ENCODE measurements at places on chromosomes 13 and 19.
A peak's percentile ranks its signal among the peaks of the same experiment; 100 is the strongest.

- peak; percentile 70 for DNase-seq
Observed at GRCh38 chr13:67880916-67881315, 650.8 kb upstream of the PCDH9 start.

- DNase-seq, result peak; percentile 39
Observed at GRCh38 chr13:68168448-68168847, 938.3 kb upstream of the PCDH9 start.

- no peak for DNase-seq
Observed at GRCh38 chr13:48715977-48716376, 62.2 kb downstream of the CYSLTR2 start.

DNA sequence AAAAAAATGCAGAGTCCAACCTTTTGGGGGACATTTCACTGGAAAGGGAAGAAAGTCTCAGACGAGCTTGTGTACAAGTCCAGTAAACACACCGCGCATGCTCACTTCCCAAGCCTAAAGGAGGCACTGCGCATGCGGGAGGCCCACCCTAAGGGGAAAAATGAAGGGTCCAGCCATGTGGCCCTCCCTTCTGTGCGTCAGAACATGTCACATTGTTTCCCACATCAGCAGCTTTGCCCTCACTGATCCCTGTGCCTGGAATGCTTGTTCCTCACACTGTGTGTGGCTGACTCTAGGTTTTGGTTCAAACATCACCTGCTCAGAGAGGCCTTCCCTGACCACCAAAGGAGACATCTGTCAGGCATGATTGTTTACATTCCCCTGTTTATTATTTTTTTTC lies 4.4 kb downstream of the ELSPBP1 start:
- DNase-seq, result no peak

GRCh38 chr13:67008075-67008668 lies 222.0 kb downstream of the PCDH9 start:
- peak; percentile 3 for DNase-seq

DNA sequence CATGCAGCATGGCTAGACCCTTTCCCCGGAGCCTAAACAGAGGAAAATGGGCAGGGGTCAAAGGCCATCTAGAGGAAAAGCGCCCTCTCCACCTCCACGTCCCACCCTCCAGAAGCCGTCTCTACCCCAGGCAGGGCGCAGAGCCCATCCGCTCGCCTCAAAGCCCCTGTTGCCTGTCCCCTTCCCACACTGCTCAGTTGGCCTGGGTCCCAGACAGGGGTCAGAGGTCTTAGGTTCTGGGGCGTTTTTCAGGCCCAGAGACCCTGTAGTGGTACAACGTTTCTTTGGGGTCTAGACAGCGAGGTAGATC lies 285 bp downstream of the TMEM143 start:
- DNase-seq, result no peak

DNA sequence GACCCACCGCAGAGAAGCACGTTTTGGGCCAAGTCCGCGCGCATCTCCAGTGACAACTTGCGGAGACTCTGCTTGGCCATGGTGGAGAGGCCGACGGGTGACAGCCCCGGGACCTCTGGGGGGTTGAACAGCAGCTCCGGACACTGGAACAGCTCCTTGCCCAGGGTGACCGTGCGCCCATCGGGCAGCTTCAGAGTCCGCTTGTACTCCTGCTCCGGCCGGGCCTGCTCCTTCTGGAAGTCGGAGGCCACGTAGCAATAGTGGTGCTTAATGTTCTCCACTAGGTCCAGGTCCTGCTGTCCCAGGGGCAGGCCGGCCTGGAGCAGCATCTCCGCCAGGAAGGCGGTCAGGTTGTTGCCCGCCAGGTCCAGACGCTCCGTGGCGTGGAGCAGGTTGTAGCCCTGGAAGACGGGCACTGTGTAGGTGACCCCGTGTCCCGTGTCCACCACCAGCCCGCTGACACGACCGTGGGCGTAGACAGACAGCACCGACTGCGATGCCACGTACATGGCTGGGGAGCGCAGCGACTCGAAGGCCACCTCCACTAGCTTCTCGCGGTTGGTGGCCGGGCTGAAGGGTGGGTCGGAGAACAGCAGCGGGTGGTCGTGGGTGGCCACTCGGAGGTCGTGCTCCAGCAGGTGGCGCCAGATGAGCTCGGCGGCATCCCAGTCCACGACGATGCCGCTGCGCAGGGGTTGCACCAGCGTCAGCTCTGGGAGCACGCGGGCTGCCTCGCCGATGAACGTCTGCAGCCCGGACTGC lies 743 bp downstream of the ACTL9 start:
- DNase-seq, result no peak

- DNase-seq, result no peak
Observed at GRCh38 chr13:79407349-79407979, 1.4 kb upstream of the RBM26 start.

GRCh38 chr13:78085434-78086225 lies 167.0 kb upstream of the EDNRB start:
- DNase-seq, result no peak

- DNase-seq, result no peak
Observed at GRCh38 chr13:29448174-29448573, 147.3 kb downstream of the SLC7A1 start.

Measured in fibroblast of lung (primary cell).